Cardiac fibroblast (primary cell): ENCODE measurements at places on chromosomes 1 and 21.

- DNase-seq: no peak
These were observed 77.1 kb downstream of the ZNF281 start for GRCh38 chr1:200332716-200333115.

GRCh38 chr1:6459850-6460265, 6.1 kb downstream of the TNFRSF25 start:
- DNase-seq: no peak

GRCh38 chr1:52552236-52552504, 722 bp downstream of the TUT4 start:
- peak; percentile 73 for DNase-seq

- DNase-seq: peak; percentile 94
These were observed 44.8 kb downstream of the DPYD start for GRCh38 chr1:97875996-97876395.

- no peak for DNase-seq
These were observed 27.6 kb upstream of the CLDN14 start for GRCh38 chr21:36507397-36508018.

DNA sequence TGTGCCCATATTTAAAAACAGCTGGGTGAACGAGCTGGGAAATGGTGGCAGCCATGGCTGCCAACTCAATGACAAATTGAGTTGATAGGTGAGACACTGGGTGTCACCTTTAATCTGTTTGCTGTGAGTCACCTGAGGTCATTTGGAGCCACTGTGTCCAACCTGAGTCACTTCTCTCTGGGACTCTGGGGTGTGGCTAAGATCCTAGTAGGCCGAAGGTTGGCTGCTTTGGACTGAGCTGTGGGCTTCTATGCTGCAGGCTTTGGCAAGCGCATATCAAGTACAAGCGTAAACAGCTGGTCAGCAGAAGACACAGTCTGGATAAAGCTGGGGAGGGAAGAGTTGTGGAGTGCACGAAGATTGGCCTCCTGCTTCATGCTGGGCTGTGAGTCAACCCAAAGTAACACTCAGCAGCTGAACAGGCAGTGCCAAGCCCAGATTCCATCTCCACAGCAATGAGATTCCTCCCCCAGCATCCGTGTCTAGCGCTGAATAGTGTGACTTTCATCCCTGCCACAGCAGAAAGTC, 24.0 kb downstream of the TEX35 start:
- DNase-seq: peak; percentile 96

DNA sequence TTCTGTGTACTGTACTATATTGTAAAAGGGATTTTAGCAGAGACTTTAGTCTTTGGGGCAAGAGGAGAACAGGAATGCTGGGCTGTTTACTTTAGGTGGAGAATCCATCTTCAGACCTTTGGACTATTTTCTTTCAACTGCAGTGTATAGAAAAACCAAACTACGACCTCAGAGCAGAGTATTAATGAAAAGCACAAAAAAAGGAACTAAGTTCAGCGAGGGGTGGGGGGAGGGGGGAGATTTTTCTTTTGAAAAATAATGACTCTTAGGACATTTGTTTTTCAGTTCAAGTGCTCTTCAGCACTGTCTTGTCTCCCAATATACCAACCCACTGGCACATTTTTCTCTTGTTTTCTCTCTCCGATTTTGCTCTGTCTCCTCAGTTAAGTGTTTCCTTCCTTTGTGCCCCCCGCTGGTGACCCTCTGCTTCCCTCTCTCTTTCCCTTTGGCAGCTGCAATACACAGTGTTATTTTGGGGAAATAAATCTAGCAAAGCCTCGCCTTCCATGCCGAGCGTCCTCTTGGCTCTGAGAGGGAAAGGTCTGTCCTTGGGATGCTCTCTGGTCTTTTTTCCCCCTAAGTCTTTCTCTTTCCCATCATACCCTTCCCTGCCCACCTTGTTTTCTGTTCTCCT, 44.8 kb downstream of the ACP6 start:
- no peak for DNase-seq

DNA sequence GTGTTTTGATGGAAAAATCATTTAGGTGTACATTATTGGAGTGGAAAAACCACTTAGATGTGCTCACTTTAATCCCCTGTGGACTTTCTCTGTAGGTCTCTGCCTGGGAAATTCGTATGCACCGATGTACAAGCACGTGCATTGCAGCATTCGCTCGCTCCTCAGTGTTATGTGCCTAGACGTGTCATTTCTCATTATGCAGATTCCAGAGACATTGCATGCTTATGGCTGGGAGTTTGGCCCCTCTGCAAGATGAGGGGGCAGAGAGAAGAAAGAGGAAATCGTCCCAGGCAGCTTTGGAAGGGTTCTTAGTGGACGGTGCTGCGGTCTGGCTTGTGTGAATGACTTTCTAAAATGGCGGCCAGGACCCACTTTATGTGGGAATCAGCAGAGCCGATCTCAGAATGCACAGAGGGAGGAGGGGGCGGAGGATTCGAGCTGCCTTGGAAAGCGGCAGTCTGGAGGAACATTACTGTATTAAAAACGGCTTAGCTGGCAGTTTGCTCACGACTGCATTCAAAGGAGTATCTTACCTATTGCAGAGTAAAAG, 2.3 kb downstream of the SPEN start:
- peak; percentile 45 for DNase-seq

DNA sequence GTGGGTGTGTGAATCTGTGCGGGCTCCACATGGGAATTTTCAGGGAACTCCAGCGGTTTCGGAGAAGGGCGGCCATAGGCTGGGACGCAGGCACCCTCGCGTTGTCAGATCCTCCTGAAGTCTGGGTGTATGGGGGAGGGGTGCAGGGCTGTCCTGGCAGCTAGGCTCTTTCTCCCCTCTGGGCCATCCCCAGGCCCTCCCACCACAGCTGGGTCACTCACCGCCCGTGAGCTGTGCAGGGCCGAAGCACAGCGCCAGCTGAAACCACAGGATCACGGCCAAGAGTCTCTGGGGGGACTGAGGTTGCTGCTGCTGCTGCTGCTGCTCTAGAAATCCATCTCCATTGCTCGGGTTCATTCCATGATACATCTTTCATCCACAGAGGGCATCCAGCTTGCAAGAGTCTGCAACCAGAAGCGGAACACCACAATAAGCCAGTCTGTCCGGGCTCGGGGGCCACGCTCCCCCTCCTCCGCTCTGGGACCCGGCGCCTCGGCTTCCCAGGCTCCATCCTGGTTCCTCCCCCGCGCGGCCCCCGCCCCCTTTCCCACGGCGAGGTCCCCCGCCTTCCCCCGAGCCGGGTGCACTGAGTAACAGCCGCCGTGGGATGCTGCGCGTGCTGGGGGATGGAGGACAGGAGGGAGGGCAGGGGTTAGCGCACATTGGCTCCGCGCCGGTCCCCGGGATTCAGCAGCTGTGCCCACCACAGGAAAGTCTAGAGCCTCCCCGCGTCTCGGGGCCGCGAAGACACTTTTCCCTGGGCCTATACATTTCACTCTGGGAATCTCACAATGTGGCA, 720 bp downstream of the SUSD4 start:
- peak; percentile 20 for DNase-seq

DNA sequence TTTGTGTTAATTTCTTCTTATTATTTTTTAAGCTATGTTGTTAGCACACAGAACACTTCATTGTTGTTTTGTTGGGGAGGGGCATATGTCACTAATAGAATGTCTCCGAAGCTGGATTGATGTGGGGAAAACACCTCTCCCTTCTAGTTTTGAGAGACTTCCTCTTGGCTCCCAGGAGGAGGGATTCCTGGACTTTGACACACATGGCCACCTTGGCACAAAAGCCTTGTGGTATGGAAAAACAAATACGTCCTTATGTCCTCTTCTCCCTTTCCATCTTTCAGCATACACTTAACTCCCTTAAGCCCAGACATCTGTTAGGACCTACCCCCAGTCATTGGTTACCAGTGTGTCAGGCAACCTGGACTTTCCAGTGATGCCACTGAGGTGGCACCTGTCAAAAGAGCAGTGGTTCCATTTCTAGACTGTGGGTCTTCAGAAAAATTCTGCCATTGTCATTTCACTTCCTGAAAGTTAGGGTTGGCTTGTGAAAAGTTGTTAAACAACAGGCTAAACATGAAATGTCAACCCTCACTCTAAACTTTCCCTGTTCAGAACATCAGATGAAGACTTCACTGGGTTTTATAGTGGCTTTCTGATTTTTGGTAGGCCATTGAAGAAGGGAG, 12.5 kb upstream of the ABCB10 start:
- DNase-seq: no peak

DNA sequence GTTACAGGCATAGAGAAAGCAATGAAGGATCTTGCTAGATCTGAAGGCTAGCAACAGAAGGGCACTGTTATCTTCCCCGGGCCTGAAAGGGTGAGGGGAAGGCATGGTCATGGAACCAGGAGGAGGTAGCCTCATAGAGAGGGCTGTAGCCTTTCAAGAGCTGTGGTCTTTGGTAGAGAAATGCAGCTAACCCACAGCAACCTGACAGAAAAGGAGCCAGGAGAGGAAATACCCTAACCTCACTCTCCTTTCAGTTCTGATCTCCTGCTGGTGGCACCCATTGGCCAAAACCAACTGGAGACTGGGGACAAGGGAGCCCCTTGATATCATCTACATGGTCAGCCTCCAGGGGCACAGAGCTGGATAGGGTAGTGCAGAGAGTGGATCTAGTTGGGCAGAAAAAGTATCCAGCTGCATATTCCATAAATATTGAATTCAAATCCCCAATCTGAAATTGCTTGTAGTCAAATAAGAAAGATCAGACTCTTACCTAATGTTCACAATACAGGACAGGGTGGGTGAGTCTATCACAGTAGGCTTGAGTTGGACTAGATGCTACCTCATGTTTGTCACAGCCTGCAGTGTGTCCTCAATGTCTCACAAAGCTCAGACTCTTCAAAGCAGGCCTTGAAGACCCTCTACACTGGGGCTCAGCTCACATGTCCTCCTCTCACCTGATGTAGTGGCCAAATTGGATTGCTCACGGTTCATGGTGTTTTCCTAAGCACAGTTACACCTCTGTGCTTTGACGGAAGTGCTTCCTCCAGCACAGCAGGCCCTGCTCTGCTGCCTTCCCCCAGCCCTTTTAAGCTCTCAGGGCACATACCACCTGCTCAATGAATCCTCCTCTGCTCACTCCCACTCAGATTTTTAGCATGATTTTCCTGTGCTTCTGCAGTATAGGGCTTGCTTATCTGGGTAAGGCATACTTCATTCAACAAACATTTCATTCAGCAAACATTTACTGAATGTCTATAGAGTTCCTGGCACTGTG, 74.1 kb upstream of the JUN start:
- DNase-seq: no peak

DNA sequence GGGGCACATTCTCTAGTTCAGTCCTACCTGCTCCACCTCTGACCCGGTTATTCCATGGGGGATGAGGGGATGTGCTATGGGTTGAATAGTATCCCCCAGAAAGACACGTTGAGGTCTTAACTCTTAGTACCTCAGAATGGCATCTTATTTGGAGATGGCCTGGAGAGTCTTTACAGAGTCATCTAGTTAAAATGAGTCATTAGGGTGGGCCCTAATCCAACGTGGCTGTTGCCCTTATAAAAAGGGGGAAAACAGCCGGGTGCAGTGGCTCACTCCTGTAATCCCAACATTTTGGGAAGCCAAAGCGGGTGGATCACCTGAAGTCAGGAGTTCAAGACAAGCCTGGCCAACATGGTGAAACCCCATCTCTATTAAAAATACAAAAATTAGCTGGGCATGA, 5.7 kb downstream of the TMPRSS3 start:
- DNase-seq: no peak

DNA sequence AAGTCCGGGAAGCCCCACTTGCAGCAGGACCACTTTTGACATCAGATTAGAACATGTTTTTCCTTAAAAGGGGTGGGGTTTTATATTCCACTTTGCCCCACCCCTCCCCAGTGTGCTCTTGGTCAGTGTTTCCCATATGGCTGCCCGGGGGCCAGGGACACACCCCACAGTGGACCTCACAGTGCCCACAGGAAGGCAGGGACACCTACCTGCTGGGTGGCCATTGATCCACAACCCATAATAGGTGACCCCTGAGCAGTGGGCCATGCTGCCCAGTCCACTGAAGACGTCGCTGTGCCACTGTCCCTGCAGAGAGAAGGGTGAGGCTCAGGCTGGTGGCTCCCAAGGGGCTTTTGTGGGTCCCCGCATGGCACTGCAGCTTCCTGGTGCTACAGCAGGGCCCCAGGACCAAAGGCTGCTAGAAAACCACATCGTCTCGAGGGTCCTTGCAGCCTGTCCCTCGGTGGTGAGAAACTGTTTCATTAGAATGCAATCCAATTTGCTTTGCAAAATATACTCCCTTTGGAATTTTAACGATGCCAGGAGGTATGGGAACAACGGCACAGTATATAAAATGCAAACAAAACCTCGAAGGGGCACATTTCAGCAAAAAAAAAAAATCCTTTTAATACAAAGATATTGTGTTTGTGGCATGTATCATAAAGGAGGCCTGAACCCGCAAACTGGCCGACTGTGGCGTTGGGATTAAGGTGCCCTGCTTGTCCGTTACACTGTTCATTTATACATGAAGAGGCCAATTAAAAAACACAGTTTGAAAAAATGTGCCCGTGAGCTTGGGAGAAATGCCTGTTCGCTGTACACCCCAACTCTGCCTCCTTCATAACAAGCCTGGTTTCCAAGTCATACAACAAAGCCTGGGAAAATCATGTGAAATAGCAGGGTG, 16.9 kb downstream of the MORN1 start:
- no peak for DNase-seq

GRCh38 chr1:212182171-212182570, 103.0 kb upstream of the PPP2R5A start:
- DNase-seq: no peak

DNA sequence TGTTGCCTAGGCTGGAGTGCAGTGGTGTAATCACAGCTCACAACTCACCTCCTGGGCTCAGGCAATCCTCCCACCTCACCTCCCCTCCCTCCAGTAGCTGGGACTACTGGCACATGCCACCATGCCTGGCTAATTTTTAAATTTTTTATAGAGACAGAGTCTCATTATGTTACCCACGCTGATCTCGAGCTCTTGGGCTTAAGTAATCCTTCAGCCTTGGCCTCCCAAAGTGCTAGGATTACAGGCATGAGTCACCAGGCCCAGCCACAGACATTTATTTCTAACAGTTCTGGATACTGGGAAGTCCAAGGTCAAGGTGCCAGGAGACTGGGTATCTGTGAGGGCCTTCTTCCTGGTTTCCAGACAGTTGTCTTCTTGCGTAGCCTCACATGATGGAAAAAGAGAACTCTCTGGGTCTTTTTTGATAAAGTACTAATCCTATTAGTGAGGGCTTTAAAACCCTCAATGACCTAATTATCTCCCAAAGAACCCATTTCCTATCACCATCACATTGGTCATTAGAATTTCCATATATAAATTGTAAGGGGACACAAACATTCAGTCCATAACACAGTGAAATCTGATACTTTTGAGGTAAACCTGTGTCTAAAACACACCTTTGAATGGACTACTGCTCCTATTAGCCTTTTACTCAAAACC, 67.9 kb downstream of the PHACTR4 start:
- DNase-seq: peak; percentile 74
